Cardiac fibroblast (primary cell): ENCODE measurements at places on chromosomes 5 and 9.

DNA sequence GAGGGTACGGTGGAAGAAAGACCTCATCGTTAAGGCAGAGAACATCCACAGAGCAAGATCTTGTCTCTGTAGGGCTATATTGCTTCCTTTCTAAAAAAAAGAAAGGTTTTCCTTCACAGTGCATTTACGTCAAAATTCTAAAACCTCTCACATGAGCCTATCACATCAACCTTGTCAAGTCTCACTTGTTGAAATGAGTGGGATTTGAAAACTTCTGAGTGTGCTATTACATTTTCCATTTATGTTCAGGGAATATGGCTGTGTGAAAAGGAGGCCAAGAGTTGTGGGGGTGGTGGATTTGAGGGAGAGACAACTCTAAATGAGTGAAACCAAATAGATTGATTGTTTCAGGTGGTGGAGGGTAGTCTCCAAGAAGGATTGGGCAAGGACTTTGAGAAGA lies 147.1 kb upstream of the MPDZ start:
- DNase-seq, result no peak

DNA sequence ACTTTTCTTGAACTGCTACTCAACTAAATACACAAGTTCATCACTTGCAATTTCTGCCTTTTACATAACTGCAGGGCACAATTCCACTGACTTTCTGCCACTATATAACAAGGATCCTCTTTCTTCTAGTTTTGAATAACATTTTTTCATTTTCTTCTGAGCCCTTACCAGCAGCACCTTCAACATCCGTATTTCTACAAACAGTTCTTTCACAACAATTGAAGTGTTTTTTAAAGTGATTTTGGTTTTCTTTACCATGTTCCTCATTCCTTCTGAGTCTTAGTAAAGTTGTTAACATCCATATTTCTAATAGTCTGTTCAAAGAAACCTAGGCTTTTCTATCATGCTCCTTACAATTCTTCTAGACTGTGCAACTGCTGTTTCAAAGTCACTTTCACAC lies 127.2 kb upstream of the PITX1 start:
- DNase-seq, result no peak

DNA sequence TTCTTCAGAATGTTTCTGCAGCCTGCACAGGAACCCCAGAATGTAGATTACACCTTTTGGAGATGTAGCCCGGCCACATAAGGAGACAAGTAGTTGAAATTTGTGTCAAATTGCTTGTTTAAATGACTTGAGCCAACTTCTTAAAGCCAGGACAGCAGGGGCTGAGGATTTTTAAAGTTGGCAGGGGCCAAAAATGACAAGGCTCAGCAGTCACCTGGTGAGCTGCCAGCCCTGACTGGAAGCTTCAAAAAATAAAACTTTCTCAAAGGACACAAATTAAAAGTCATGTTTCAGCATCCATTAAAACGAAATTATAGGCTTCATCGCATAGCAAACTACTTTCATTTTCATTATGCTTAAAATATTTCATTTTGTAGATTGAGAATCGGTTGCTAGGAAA lies 340.3 kb upstream of the WWC1 start:
- DNase-seq, result no peak

DNA sequence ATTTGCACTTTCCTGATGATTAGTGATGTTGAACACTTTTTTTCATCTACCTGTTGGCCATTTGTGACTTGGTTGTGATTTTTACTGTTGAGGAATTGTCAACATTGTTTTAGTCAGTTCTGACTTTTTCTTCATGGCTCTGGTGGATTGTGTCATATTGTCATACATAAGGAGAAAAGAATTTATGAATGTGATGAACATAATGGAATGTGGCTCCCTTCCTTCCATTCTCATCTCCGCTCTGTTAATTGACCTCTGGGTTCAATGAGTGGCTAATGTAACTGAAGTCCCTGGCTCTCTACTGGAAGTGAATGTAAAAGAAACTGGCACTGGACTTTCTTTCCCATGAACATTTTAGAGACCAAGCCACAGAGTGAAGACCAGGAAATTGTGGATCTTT lies 49.2 kb downstream of the KIAA1958 start:
- peak; percentile 75 for DNase-seq

DNA sequence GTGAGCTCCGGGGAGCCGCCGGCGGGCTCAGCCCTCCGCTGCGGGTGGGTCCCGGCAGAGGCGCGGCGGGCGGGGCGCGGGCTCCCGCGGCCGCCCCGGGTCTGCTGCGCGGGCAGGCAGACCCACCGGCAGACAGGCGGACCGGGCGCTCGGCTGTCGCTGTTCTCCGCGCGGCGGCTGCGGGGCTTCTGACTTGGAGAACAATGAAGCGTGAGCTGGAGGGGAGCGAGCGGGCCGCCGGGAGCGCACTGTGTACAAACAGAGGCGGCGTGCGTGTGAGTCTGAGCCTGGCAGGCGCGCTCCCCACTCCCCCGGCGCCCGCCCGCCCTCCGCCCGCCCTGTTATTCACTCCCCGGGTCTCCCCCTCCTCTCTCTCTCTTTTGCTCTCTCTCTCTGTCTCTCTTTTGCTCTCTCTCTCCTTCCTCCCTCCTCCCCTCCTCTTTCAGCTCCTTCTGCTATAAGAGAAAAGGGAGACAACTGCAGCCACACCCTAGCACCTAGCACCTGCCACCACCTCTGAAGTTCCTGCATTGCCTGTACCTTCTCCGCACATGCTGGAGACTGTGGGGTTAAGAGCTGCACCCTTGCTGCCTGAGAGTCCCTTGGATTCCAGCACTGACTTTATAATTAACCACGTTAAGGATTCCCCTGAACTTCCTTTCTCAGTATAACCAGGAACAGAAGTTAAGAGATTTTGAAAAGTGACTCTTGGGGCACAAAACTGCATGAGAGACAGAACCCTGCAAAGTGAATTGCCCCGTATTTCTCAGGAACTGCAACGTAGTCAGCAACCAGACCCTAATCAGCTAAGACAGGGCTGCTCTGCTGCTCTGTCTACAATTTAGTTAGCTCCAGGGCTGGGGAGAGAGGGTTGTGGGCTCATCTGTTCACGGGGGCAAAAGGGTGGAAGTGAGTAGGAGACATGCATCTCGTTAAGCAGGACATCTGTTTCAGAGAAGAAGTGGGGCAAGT lies at the start of gene EDIL3:
TSS of gene EDIL3 (minus strand) at position 277 of the 972 bp plus-strand sequence. CDS start 506 bp downstream, outside the sequence.
- DNase-seq, result peak; percentile 62

DNA sequence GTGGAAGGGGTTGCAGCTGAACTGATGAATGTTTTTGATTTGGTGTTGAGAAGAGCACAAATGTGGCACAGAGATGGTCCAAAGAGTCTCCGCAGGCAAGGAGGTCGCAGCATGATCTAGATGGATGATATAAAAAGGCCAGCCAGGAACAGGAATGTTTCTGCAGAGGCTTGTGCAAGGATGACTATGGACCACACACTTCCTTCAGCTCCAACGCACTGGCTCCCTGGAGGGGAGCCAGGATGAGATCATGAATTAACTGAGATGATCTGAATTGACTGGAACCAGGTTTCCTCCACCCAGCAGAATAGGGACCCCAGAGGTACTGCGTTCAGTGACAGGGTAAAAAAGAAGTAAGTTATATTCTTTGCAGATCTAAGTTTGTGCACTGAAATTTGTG lies 89.0 kb downstream of the ARSB start:
- DNase-seq, result peak; percentile 53

DNA sequence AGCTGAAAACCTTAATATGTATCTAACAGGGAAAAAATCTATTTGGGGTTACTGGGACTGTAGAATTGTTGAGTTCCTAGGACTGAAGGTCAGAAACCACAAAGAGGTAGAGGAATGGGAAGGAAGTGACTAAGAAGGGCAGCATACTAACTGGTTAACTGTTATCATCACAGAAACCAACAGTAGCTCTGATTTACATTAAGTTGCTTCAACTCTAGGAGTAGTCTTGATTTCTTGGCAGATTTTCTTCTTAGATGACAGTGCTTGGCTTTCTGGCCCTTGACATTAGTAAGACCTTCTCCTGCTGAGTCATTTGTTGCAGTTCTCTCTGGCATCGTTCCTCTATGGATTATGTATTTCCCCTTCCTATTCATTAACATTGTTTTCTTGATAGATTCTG lies 116.1 kb upstream of the RASA1 start:
- peak; percentile 93 for DNase-seq
